ENCODE measurements at places on chromosomes 5 and 9.

GRCh38 chr5:80275347-80275746, 19.5 kb upstream of the SERINC5 start:
- peak; percentile 12 for DNase-seq

DNA sequence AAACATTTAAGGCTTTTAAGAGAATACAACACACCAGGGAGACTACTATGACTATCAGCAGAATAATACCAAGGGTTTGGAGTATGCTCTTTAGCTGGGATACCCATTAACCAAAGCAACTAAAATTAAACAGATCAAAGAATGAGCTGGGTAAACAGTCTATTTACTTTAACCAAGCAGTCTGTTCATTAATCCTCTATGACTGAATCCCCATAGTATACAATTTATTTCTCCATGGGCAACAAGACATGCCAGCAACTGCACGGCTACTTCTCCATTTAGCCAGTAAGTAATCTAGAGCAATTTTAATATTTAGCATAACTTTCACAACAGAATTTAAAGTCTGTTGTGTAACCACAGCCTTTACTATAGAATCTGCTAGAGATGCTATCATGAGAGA, 77.6 kb downstream of the CDO1 start:
- no peak for DNase-seq

- DNase-seq, result no peak
These were observed 21.8 kb downstream of the PANK3 start for GRCh38 chr5:168557389-168557788.

DNA sequence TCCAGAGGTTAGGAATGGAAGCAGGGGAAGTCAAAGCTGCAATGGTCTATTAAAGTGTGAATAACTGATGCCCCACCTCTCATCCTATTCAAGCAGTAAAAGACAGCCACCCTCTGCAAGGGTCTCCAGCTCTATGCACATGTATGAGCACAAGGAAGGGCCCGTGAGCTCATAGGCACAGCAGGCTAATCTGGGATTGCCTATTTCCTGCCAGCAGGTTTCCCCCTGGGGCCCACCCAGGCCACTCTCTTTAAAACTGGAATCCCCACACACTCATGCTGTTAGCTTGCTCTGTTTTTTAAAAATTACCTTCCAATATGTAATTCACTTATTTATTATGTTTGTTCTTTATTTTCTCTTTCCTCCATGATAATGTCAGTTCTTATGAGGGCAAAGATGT, 48.7 kb upstream of the ZNF366 start:
- no peak for DNase-seq

GRCh38 chr9:89462199-89462598, 35.7 kb downstream of the SEMA4D start:
- no peak for DNase-seq

GRCh38 chr5:179154346-179154990, 94.3 kb downstream of the ZNF354C start:
- DNase-seq, result no peak

DNA sequence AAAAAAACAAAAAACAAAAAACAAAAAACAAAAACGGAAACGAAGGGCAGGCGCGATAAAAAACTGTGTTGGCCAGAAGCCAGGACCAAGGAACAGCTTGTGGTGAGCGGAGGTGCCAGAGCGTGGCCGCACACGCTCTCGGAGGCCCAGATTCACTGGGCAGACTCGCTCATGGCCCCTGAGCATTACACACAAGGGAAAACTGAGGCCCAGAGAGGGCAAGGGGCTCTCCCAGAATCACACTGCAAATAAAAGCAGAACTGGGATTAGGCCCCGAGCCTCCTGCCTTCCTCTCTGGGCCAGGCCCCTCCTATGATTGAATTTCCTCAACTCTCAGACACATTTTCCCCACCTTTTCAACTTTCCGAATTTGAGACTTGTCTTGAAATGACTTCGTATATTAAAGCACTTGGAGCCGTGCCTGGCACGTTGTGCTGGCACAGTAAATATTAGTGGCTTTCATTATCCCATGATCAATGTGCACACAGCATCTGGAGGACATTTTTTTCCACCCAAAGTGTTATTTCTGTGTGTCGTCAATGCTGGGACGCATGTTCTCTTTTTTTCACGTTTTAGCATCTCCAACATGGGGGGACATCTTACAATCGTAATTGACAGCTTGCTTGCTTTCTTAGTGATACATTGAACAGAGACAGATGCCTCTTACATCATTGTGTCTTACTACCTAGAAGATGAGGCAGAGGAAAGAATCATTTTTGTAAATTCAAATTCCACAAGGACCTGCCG, 7.4 kb downstream of the FIBCD1 start:
- DNase-seq, result no peak

DNA sequence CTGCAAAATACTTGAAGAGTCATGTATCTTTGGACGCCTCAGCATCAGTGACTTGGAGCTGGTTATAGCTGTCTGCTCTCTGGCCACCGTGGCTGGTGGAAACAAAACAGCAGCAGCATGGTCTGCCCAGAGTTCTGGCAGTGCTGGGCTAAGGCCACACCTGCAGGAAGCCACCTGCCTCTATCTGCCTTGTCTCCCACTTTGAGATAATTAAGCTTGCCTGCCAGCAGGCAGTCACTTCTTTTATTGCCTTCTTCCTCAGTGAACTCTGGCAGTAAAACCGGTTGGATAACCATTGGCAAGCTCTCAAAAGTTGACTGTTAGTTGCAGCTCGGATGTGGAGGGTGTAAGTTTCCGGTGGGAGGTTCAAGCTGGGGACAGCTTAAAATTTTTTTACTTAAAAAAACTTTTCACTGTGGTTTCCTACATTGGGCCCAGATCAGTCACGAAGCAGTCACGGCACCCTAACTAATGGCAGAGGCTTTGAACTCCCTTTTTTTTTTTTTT, 4.9 kb downstream of the SMIM3 start:
- peak; percentile 87 for DNase-seq

- DNase-seq, result peak; percentile 63
These were observed 150.8 kb downstream of the MTRR start for GRCh38 chr5:8019719-8020218.

DNA sequence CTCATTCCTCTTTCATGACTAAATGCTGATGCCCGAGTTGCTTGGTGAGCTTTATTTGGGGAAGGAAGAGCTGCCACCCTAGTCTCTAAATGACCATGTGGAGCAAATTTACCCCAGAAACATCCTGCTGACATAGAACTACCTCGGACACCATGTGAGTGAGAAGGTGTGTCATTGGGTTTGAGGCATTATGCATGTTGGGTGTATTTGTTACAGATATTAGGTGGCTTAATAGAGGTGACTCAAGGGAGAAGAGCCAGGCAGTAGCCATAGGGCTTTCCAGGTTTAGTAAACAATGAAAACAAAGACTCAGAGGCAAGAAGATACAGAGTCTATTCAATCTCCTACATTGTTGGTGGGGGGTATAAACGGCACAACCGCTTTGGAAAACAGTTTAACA, 581.5 kb downstream of the CCDC171 start:
- no peak for DNase-seq

All from GDM1 (cell line).